ENCODE measurements at places on chromosomes 2 and 18.

DNA sequence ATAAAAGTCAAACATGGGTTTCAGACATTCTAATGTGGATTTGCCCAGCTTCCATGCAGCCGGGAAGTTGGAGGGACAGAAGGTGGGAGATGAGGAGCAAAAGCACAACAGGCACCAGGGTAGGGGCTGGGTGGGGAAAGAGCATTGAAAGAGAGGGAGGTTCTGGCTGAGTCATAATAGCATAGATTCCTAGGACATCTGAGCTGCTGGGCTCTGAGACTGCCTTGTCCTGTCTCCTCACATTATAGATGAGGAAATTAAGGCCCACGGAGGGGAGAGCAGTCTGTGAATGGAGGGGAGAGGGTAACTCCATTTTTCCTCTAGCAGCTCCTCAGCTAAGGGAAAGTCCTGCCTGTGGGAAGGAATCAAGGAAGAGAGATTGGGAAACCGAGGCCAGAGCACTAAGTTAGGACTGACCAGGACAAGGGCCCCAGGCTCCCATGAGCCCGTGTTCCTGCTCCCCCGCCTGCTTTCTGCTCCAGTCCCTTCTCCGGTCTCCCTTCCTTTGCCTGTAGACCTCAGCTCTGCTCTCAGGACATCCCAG, 26.2 kb downstream of the SH2D6 start:
- H3K4me3 ChIP-seq, result no peak overlapping the region
- peaks cover 14% of the 10 kb centered on the region for H3K4me1 ChIP-seq
- peak overlapping the region; percentile 72 for H3K27ac ChIP-seq
- H3K36me3 ChIP-seq, result no peaks in the 10 kb centered on the region

GRCh38 chr2:168181825-168182224, 65.6 kb downstream of the STK39 start:
- no peaks in the 10 kb centered on the region for H3K4me1 ChIP-seq
- H3K4me3 ChIP-seq, result no peak overlapping the region
- no peak overlapping the region for H3K27ac ChIP-seq
- no peaks in the 10 kb centered on the region for H3K36me3 ChIP-seq

DNA sequence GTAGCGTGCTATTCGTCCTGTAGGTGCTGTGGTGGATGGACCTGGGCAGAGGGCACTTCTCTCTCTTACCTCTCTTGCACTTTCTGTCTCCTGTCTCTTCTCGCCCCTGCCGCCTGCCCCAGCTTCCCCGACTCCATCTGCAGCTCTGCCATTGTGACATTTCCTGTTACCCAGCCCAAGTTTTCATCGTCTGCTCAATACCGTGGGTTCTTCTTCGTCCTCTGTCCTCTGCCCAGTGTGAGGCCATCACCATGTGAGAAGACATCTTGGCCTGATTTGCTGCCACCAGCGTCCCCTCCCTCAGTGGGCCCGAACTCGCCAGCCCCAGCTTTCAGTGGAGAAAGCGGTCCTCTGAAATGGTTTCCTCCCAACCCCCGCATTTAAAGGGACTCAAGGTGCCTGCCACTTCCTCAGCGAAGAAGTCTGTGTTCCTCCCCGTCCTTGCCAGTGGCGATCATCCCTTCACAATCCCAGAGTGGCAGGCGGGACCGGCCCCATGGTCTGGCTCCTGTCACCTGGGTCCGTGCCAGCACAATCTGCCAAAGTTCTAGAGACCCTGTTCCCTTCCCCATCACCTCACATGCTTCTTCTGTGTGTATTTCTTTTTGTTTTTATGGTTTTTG, 18.0 kb downstream of the TGOLN2 start:
- peak overlapping the region; percentile 52 for H3K27ac ChIP-seq
- peaks cover 49% of the 10 kb centered on the region for H3K36me3 ChIP-seq
- no peak overlapping the region for H3K4me3 ChIP-seq

DNA sequence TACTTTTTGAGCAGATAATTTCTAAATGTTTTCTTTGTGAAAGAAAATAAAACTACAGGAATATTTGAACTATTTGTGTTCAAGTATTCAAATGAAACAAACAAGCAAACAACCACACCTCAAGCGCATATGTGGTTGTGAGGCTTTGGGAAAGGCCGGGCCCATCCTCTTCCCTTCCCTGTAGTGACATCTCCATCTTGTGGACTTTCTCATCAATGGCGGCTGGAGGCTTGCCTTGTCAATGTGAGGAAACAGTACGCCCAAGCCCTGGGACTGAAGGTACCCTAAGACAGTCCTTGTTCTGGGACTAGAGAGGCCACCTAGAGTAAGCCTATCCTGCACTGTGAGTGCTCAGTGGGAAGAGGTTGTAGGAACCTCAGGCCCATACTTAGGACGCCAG, 166.8 kb downstream of the TPGS2 start:
- no peak overlapping the region for H3K4me3 ChIP-seq
- no peak overlapping the region for H3K27ac ChIP-seq
- no peak for DNase-seq
- no peaks in the 10 kb centered on the region for H3K4me1 ChIP-seq

DNA sequence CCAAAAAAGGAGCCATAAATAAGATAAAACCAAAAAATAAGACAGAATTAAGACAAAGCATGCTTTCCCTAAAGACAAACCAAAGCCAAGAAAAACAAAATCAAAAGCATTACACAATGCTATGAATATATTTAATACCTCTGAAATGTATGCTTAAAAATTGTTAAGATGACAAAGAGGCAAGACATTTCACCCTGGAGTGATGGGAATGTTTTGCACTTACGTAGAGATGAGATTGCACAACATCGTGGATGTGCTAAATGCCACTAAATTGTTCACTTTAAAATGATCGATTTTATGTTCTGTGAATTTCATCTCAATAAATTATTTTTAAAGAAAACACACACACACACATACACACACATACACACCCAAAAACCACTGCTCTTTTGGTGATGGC, 386.6 kb upstream of the KLHL29 start:
- H3K27me3 ChIP-seq, result no peaks in the 10 kb centered on the region
- no peaks in the 10 kb centered on the region for H3K4me1 ChIP-seq
- no peaks in the 10 kb centered on the region for H3K36me3 ChIP-seq
- no peak for DNase-seq

- no peaks in the 10 kb centered on the region for H3K36me3 ChIP-seq
- no peak overlapping the region for H3K4me3 ChIP-seq
- no peak for DNase-seq
- no peak overlapping the region for H3K27ac ChIP-seq
- peaks cover 7% of the 10 kb centered on the region for H3K4me1 ChIP-seq
These were observed 250.1 kb downstream of the PRKCE start for GRCh38 chr2:45901468-45902032.

- peaks cover 6% of the 10 kb centered on the region for H3K27me3 ChIP-seq
- no peaks in the 10 kb centered on the region for H3K36me3 ChIP-seq
- no peak for DNase-seq
- no peaks in the 10 kb centered on the region for H3K4me1 ChIP-seq
These were observed 127.2 kb upstream of the SMIM21 start for GRCh38 chr18:75554644-75555185.

DNA sequence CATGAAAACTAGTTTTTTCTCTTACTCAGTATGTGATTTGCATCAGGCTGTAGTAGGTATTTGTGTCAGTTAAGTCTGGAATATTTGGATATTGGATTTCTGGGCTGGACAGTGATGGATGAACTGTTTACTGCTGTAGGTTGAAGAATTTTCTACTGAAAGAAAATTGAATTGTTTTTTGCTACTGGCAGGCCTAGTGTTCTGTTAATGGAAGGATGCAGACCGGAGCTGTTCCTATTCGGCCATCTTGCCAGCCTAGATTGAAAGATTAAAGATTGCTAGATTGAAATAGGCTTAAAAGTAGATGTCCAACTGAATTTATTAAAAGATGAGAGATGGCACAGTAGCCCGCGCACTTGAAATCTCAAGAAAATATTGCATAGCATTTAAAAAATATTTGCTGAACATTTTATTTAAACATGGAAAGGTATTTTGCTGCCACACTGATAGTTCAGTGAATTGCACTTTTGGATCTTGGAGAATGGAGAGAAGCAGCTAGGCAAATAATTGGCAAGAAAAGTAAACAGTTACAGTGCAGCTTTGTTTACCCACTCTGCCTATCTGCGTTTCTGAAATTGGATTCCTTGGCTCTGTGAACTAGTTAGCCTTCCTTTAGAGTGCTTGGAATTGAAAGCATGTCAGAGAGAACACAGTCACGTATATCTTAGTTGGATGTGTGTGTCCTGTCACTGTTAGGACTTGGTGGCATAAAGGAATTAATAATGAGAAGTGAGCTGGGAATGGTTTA, 54.1 kb downstream of the EPB41L5 start:
- no peak overlapping the region for H3K4me3 ChIP-seq
- no peaks in the 10 kb centered on the region for H3K27me3 ChIP-seq
- DNase-seq, result no peak
- peaks cover 4% of the 10 kb centered on the region for H3K4me1 ChIP-seq

DNA sequence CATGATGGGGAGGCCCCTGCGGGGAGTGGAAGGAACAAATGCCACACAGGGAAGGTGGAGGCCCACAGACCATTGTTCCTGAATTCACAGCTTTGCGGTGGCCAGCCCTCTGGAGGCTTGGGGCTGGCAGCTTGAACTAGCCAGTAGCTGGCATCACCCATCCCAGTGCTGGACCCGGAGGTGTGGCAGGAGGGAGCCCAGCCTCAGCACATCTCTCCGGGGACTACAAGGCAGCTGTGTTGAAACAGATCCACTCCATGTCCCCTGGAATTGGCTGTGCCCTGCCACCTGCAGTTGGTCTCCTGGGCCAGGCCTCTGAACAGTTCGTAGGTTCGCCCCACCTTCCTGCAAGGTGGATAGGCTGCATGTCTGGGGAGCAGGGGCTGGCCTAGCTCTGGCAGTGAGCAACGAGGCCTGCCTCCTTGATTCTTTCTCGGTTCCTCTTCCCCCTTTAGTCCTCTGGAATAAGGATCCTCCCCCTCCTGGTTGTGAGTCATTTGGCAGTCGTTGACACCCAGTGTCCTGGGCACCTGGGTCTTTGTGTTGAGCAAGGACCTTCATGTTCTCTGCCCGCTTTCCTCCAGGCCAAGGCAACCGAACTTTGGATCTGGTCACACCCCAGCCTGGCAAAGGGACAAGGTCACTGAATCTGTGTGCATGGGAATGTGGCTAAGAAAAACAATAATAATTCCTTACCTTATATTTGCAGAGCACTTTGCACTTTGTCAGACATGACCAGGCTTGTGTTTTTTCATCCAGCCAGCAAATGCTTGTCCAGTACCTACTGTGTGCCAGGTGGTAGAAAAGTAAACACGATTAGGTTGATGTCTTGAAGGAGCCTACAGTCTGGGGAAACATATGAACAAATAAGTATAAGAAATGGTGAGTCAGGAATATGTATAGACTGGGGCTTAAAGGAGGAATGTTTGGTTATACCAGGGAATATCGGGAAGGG, 55.0 kb upstream of the MCFD2 start:
- peaks cover 54% of the 10 kb centered on the region for H3K4me1 ChIP-seq
- no peaks in the 10 kb centered on the region for H3K27me3 ChIP-seq
- no peaks in the 10 kb centered on the region for H3K36me3 ChIP-seq
- no peak overlapping the region for H3K4me3 ChIP-seq

- no peaks in the 10 kb centered on the region for H3K27me3 ChIP-seq
- H3K4me3 ChIP-seq, result no peak overlapping the region
- H3K4me1 ChIP-seq, result no peaks in the 10 kb centered on the region
- DNase-seq, result no peak
- peaks cover 8% of the 10 kb centered on the region for H3K36me3 ChIP-seq
These were observed 5.5 kb upstream of the TMEM214 start for GRCh38 chr2:27027211-27027651.

- no peak overlapping the region for H3K27ac ChIP-seq
- no peaks in the 10 kb centered on the region for H3K36me3 ChIP-seq
- peak; percentile 70 for DNase-seq
- peak overlapping the region; percentile 48 for H3K4me3 ChIP-seq
- H3K4me1 ChIP-seq, result peaks cover 8% of the 10 kb centered on the region
- H3K27me3 ChIP-seq, result no peaks in the 10 kb centered on the region
These were observed 77.7 kb upstream of the SMAD2 start for GRCh38 chr18:48007955-48008701.

- no peaks in the 10 kb centered on the region for H3K4me1 ChIP-seq
- no peak for DNase-seq
- H3K27ac ChIP-seq, result no peak overlapping the region
- no peaks in the 10 kb centered on the region for H3K36me3 ChIP-seq
- H3K4me3 ChIP-seq, result no peak overlapping the region
- no peaks in the 10 kb centered on the region for H3K27me3 ChIP-seq
These were observed 97.7 kb upstream of the ACAA2 start for GRCh38 chr18:49910986-49911385.

GRCh38 chr2:217193431-217194340, 333.8 kb upstream of the TNP1 start:
- no peak overlapping the region for H3K4me3 ChIP-seq
- no peaks in the 10 kb centered on the region for H3K27me3 ChIP-seq
- H3K4me1 ChIP-seq, result peaks cover 22% of the 10 kb centered on the region
- H3K27ac ChIP-seq, result no peak overlapping the region
- no peaks in the 10 kb centered on the region for H3K36me3 ChIP-seq
